Fibroblast of the aortic adventitia (primary cell): ENCODE measurements at places on chromosomes 13 and 19.

- DNase-seq = no peak
These were observed 242.1 kb downstream of the FGF9 start for GRCh38 chr13:21913010-21913409.

GRCh38 chr13:37144661-37145060 is 39.2 kb upstream of the CSNK1A1L start:
- DNase-seq = no peak

GRCh38 chr13:101552786-101553185 is 100.3 kb downstream of the ITGBL1 start:
- DNase-seq = peak; percentile 77

DNA sequence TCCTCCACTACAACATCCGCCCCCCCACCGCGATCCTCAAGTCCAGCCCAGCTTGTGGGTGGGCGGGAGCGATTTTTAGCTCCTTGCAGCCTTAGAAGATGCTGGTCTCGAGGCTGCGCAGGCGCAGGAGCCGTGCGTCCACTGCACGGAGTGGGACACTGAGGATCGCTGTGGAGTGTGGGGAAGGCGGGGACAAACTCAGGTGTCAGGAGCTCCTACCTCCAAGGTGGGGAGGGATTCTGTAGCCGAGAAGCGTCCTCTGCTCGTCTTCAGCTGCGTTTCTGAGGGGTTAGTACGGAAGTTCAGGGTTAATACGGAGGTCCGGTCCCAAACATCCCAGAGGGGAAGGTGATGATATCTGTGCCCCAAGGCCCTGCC is at the start of gene RTBDN:
TSS of gene RTBDN (minus strand) at position 14 of the 378 bp plus-strand sequence. CDS start 4,600 bp downstream, outside the sequence.
- DNase-seq = no peak

DNA sequence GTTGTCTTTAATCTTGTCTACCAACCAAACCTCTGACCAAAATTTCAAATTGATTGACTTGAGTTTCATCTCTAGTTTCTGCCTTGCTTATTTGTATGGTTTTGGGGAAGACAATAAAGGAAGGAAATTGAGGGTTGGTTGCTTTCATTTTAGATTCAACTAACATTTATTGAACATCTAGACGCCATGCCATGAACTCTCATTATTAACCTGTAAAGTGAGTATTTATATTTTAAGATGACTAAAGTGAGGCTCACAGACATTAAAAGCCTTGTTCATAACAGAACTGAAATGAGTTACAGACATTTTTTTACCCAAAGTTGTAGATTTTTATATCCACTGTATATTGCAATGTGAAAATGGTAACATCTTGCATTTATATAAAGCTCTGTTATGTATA is 239.3 kb downstream of the LMO7 start:
- DNase-seq = no peak

DNA sequence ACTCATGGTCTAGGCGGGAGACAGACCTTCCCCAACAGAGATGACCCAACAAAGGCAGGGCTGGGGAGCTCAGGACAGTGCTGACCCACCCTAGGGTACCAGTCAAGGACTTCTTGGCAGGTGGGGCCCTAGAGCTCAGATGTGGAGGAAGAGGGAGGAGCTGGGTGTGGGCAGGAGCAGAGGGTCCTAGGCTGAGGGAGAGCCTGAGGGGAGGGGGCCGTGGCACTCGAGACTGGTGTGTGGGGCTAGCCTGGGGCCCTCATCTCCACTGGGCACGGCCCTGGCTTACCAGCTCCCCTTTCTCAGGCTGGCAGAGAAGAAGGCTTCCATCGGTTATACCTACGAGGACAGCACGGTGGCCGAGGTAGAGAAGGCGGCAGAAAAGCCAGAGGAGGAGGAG is 18.6 kb downstream of the CLASRP start:
- no peak for DNase-seq

GRCh38 chr19:418761-419671 is 10.1 kb upstream of the C2CD4C start:
- DNase-seq = no peak

GRCh38 chr19:4059453-4059871 is 7.2 kb downstream of the ZBTB7A start:
- DNase-seq = no peak

DNA sequence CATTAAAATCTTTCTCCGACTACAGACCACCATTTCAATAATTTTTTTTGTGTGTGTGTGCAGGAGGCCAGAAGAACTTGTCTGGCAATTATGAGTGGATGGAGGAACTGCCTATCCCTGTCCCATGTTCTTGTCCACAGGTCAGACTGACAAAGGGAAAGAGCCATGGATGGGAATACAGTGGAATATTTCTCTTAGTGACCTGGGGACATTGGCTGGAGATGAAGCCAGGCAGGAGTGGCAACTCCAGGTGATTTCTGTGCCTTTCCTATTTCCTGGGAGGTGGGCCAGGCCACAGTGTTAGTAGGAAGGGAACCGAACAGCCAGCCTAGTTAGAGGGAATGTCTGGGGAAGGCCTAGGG is 3.7 kb downstream of the PSG9 start:
- no peak for DNase-seq

DNA sequence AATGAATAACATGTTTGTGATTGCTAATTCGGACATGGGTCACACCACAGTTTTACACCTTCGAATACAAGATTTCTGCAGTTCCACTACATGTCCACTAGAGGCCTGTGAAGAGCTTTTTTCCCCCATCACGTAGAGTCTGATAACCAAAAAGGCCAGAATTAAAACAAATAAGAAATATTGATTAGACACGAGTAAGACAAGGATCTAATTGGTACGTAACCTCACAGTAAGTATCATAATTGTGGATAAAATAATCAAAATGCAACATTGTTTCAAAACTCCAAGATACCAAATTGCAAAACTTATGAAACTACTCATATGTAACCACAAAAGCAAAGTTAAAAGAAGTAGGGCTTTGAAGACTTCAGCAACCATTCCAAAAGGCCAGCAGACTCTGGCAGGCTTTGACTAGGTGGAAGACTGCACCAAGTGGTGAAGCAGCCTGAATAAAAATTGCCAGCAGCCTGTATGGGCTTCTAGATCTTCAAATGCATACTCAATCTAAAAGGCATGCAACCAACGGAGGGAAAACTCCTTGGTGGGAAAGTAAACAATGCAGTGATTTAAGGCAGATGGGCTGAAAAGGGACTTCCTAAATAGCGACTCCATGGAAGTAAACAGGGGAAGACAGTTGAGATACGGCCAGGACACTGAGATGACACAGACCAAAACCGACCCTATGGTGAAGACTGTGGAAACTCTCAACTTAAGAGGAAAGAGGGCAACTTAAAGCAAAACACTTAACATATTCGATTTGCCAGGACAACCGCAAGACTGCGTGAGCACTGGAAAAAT is 56.7 kb downstream of the STARD13 start:
- peak; percentile 74 for DNase-seq

GRCh38 chr19:7098096-7098495 is 28.6 kb downstream of the ZNF557 start:
- DNase-seq = no peak

DNA sequence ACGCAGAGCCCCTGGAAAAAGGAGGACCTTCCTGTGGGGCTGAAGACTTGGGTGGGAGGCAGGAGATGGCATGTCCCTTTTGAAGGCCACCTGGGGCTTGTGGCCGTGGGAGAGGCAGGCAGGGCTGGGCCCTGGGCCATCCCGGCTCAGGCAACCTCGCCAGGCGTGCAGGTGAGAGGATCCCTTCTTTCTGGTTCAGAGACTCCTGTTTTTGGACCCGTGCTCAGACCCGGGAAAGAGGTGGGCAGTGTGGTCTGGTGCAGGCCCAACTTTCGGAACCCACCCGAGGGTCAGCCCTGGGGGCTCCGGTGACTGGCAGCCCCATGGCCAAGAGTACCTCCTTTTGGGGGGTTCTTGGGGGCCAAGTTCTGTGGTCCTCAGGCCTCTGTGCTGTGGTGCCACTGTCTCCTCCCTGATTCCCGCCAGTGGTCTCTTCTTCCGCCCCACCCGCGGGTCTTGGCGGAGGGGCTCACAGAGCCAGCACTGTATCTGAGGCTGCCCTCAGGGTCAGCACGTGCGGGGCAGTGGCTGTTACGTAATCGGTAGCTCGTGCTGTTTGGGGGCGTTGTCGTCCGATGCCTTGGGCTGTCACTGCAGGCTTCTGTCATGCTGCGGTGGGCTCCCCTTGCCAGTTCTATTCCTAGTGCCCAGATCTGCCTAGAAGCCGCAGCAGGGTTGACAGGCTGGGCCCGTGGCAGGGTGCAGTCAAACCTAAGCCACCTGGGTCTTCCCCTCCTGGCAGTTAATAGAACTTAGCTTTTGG is 42.7 kb downstream of the KDM4B start:
- no peak for DNase-seq

GRCh38 chr13:37747071-37747612 is 122.4 kb downstream of the TRPC4 start:
- DNase-seq = peak; percentile 71

DNA sequence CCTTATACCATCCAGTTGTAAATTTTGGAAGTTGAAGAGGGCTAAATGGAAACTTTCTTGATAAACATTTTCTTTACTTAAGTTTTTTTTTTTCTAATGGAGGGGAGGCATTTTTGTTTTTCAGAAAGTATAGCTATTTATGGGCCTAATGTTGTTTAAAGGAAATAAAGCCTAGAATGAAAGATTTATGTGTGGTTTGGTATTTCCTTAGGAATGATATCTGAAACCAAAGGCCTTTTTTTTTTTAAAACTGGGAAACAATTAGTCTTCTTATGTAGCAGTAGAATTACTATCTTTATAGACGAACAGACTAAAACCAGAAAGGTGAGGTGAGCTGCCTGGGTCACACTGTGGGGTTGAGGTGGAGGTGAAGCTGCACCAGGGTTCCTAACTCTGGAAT is 80.1 kb downstream of the ESD start:
- no peak for DNase-seq

- no peak for DNase-seq
These were observed 92.9 kb downstream of the ZNF100 start for GRCh38 chr19:21674454-21674853.

- no peak for DNase-seq
These were observed 80.0 kb upstream of the GPR183 start for GRCh38 chr13:99386911-99387788.

DNA sequence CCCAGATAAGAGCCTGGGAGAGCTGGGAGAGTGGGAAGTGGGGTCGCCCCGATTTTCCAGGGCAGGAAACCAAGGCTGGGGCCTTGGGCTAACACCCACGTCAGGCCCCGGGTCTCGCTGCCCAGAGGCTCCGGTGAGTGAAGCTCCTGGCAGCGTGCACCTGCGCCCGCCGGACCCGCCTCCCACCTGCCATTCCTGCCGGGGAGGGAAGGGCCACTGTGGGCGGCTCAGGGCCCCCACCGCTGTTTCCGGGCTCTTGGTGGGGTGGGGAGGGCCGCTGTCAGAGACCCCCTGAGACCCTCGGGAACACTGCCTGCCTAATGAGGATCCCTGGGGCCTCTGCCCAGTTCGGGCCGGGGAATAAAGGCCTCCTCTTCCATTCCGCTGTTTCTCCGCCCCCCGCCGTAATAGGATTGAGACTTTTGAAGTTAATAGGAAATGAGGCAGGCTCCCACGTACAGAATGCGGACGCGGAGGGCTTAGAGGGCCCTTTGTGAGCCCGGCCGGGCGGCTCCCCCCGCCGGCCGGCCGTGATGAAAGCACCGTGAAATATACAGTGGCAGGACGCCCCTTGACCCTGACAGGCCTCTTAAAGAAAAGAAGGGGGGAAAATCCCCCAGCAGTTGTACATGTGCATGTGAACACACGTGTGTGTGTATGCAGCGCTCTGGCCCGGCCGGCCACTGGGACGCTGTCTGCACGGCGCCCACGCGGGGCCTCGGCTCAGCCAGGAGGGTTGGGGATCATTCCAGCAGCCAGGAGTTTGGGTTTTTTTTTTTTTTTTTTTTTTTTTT is 33.2 kb downstream of the EFNA2 start:
- no peak for DNase-seq

GRCh38 chr19:10651851-10652250 is 2.3 kb upstream of the ILF3 start:
- no peak for DNase-seq

- no peak for DNase-seq
These were observed 2.1 kb downstream of the RNF126 start for GRCh38 chr19:660793-661426.

GRCh38 chr19:5059213-5059574 is 90.3 kb downstream of the KDM4B start:
- no peak for DNase-seq
